ENCODE measurements at places on chromosomes 16 and 17.

DNA sequence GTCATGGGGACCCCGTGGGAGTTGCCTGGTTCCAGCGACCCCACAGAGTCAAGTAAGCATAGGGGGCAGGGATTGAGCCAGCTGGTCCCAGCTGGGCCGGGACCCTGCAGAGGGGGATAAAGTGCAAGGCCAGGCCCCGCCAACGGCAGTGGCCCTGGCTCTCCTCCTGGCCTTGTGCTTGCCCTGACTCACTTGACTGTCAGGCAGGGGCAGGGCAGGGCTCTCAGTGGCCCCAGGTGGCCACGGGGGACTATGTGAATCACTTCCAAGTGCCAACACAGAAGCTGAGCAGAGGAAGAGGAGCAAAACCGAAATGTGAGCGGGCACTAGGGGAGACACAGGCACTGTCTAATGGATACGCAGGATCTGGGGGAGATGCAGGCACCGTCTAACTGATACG lies 21.6 kb upstream of the NCBP3 start:
- no peak for DNase-seq

DNA sequence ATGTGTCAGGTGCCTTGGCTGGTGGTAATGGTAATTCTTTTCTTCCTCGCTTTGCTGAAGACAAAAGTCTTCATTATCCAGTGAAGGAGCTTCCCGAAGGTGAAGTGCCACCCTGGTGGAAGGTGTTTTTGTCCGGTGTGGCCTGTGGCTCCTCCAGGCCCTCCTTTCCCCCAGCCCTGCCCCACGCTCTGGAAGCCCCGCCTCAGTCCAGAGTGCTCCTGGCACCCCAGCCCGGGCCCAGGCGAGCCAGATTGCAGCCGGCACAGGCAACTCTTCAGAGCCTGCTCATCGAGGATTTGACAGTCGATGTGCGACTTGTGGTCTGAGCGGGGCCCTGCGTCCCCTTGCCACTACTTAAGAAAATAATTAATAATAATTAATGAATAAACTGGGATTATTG lies 93.7 kb downstream of the MGAT5B start:
- no peak for DNase-seq

DNA sequence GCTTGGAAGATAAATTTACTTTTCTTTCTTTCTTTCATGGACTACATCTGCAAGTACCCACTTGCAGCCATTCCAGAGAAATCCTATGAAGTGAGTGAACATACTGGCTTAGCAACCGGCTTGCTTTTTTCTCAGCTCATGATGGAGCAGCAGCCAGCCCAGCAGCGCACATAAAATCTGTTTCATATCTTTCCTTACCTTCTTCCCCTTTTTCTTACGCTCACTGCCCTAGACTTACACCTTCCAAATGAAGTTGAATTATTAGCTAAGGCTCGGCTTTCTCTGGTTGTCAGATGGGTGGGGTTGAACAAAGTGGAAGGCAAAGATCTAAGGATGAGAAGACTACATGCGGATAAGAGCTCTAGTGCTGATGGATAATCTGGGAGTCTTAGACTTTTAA lies 13.9 kb upstream of the ABCA8 start:
- no peak for DNase-seq

DNA sequence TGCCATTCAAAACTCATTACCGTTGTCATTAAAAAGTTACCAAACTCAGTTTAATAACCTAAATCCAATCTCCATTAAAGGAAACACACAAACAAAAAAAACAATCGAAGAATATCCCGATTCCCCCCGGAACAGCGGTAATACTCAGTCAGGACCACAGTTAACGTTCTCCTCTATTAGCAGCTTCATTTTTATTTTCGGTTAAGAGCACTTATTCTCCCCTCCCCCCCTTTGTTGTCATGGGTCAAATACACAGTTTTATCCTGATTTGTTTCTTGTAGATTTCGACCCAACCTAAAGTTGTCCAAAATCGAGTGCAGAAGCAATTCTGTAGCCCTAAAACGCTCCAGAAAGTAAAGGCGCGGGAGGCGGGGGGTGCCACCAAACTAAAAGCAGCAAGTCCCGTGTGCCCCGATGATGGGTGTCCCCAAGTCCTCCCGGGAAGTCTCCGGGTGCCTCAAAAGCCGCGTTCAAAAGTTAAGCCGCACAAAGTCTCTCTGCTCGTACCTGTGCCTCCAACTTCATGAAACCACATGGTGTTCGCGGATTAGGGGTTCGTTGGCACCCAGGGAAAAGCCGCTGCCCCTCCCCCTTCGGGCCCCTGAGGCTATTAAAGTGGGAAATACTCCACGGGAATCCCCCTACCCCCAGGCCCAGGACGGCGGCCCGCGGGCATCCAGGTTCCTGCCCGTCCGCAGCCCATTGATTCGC lies 996 bp downstream of the SUMO2 start:
- peak; percentile 19 for DNase-seq

DNA sequence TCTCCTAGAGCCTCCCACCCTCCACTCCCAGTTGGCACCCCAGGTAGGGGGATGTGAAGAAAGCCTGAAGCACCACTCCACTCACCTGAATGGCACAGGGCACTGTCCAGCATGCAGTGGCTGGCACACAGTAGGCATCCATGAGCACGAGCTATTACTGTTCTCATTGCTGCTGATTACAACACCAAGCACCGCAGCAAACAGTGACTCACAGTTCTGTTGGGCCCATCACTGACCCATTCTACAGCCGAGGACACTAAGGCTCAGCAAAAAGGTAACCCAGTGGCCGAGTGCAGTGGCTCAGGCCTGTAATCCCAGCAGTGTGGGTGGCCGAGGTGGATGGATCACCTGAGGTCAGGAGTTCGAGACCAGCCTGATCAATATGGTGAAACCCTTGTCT lies 2.7 kb downstream of the ZSCAN10 start:
- no peak for DNase-seq

- no peak for DNase-seq
These were observed 14.3 kb upstream of the GINS3 start for GRCh38 chr16:58377932-58378331.

- DNase-seq, result no peak
These were observed 536 bp downstream of the SLC38A10 start for GRCh38 chr17:81294512-81295030.

GRCh38 chr17:80286638-80286960 lies 25.9 kb downstream of the RNF213 start:
- DNase-seq, result no peak

GRCh38 chr17:61179380-61179806 lies 220.2 kb upstream of the TBX2 start:
- no peak for DNase-seq
